ENCODE measurements at places on chromosomes 11 and 22.

DNA sequence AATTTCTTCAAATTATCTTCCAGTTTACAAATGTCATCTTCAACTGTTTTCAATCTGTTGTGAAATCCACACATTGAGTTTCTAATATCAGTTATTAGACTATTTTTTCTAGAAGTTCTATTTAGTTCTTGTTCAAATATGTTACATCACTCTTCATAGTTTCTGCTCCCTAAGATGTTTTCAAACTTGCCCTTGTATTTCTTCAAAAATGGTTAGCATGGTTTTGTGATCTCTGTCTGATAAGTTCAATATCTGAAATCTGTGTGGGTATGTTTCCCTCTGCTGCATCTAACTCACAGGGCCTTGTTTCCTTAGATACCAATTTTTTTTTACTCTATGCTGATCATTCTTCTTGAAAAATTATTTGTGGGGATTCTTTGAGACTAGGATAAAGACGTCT, 46.2 kb upstream of the SLC36A4 start:
- DNase-seq = no peak

- no peak for DNase-seq
These were observed 22.2 kb downstream of the MYBPC3 start for GRCh38 chr11:47329987-47330931.

DNA sequence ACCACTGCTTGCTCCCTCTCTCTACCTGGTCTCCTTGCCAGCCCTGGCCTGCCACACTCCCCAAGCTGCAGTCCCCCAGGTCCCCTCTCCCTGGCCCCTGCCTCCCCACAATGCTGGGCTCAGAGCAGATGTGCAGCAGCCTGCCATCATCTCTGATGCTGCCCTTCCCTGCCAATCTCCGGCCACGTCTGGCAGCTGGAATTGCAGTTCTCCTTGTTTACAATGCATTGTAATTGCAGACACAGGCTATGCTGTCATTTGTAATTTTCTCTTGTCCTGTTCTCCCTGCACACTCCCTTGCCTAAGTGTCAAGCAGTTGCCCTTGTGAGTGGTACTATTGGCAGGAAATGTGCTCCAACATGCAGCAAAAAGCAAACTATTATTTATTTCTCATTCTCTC, 222.3 kb downstream of the NTM start:
- DNase-seq = peak; percentile 77

DNA sequence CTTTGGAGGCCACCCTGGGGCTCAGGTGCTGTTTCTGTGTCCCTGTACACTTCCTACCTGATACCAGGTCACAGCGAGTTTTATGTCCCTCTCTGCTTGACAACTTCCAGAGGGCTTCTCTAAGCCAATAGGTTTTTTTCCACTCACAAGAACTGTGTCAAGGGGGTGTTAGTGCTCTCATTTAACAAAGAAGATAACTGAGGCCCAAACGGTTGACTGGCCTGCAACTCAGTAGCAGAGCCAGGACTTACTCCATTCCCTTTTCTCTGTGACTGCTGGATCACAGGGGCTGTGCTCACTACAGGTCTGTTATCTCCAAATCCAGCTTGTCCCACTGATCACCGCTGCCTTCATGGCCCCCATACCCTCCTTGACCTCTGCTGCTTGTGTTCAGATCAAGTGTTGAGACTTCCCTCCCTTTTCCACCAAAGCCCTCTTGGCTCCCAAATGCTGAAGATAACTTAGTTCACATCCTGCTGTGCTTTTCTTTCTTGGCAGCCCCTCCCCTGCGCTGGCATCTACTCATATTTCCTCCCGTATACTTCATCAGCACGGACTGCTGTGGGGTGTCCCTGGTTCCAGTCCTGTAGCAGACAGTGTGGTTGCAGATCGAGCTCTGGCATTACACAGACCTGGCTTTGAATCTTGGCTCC, 41.3 kb downstream of the POU2F3 start:
- no peak for DNase-seq

DNA sequence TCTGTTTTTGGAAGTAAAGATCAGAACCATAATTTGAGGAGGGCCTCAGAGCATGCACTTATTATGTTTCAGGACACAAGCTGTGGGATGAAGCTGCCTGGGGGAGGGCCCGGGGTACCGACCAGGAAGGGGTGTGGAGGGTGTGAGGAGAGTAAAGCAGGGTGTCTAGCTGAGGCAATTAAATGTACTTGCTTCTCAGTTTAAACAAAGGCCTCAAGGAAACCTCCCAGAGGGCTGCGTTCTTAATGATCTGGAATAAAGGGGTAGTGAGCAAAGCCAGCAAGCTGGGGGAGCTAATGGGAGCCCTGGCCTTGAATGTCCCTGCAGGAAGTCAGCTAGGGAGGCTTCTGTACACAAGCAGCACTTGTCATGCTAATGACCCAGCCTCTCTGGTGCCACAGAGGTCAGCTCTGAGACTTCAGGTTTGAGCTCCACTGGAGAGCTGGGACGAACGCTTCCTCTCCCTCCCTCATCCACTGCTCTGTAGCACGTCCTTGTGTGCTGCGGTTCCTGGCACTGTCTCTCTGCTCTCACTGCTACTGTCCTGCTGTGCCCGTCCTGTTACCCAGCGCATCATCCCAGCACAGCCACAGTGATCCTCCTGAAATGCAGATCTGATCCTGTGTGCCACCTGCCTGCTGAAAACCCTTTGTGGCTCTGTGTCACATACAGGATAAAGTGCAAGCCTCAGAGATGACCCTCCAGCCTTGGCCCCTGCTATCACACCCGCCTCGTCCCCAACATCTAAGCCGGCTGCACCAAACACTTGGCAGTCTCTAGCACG, 159.7 kb downstream of the DBX1 start:
- DNase-seq = peak; percentile 72
